ENCODE measurements at places on chromosomes 6 and 20.

DNA sequence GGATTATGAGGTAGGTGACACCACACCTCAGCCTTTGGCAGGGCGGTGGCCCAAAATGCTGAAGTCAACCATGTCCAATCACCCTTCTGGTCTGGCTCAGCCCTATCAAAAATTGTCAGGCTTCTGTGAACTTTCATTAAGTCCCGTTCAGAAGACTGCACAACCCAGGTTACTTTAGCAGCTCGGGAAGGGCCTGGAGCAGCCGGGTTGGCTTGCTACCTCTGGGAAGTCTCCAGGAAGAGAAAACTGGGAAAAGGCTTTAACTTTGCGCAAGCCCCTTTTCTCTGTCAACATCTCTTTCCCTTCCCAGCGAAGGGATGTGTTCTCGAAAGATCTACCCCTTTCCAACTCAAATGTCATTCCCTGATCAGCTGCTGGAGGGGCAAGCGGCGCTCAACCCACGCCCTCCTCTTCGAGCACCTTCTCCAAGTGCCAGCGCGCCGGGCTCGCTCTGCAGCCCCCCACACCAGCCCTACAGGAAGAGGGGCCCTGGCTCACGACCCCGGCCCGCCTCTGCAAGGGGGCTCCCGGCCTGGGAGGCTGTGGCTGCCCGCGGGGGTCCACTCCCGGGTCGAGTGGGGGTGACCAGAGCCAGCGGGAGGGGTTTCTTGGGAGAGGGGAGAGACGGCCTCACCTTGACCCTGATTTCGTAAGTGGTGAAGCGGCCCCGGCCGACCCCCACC, 573 bp downstream of the SNX3 start:
- DNase-seq, result peak; percentile 39

GRCh38 chr6:155578251-155578650, 122.6 kb upstream of the NOX3 start:
- no peak for DNase-seq

- peak; percentile 98 for DNase-seq
Observed at GRCh38 chr6:31776989-31777666, at the start of gene VWA7. Gene VWA7 (minus strand): TSS chr6:31777328. CDS start chr6:31776779, 549 bp downstream.

DNA sequence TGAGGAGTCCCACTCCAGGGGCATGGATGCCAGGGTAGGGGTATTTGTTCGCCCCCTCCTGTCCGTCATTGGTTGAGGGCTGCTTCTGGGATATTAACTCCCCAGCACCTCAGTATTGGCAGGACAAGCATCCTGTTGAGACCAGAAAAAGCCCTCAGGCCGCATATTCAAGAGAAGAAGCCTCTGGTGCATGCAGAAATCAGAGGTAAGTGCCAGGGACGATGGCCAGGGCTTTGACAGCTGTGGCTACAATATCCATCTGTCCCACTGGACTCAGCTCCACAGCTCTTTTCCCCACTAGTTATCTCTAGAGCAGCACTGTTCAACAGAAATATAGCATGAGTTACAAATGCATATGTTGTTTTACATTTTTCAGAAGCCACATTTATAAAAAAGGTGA, 651.3 kb downstream of the KIF16B start:
- no peak for DNase-seq
